GM04504 (cell line): ENCODE measurements at places on chromosomes 6 and 20.

- no peak for DNase-seq
Measured at GRCh38 chr20:20024942-20025341, 7.8 kb downstream of the NAA20 start.

- DNase-seq, result no peak
Measured at GRCh38 chr6:43831191-43831590, 61.2 kb downstream of the VEGFA start.

DNA sequence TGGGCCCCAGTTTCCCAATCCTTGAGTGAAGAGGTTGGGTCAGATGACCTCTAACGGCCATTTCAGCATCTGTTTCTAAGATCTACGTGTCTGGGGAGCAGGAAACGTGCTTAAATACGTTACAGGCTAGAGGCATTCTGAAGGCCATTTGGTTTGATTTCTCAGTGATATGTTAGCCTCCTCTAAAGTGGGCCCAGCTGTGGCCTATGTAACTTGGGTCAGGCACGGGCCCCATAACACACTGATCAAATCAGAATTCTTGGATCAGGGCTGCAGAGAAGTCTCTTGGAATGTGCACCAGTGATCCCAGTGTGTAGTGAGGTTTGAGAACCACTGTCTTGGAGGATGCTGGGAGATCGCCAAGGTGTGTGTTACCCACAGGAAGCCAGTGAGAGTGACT lies 36.1 kb upstream of the TGM3 start:
- no peak for DNase-seq

- no peak for DNase-seq
Measured at GRCh38 chr20:62596486-62596885, 45.8 kb upstream of the SLCO4A1 start.
